Hepatocyte (in vitro differentiated cells): ENCODE measurements at places on chromosomes 7 and 10.

- DNase-seq: no peak
Measured at GRCh38 chr7:140229591-140230515, 53.1 kb upstream of the KDM7A start.

- DNase-seq: no peak
Measured at GRCh38 chr7:151710646-151711434, 166.1 kb downstream of the PRKAG2 start.

DNA sequence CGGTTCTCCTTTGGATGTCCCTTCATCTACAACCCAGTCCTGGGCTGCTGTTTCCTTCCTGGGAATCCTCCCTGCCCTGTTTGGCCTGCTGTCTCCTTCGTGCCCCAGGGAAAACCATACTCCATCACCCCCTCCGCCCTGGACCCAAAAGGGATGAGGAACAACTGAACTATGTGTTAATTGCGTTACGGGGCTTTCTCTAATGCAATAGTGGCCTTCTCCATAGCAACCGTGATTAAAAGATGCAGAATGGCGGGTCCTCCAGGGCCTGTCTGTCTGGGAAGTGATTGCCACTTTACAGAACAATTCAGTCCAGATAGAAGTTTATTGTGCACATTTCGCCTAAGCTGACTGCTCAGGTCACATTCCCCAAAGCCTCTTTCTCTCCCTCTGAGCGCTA is 112.0 kb upstream of the FGFR2 start:
- no peak for DNase-seq

- DNase-seq: no peak
Measured at GRCh38 chr10:71292624-71293445, 26.2 kb upstream of the SLC29A3 start.

GRCh38 chr7:96061844-96062243 is 260.1 kb downstream of the SLC25A13 start:
- peak; percentile 44 for DNase-seq

DNA sequence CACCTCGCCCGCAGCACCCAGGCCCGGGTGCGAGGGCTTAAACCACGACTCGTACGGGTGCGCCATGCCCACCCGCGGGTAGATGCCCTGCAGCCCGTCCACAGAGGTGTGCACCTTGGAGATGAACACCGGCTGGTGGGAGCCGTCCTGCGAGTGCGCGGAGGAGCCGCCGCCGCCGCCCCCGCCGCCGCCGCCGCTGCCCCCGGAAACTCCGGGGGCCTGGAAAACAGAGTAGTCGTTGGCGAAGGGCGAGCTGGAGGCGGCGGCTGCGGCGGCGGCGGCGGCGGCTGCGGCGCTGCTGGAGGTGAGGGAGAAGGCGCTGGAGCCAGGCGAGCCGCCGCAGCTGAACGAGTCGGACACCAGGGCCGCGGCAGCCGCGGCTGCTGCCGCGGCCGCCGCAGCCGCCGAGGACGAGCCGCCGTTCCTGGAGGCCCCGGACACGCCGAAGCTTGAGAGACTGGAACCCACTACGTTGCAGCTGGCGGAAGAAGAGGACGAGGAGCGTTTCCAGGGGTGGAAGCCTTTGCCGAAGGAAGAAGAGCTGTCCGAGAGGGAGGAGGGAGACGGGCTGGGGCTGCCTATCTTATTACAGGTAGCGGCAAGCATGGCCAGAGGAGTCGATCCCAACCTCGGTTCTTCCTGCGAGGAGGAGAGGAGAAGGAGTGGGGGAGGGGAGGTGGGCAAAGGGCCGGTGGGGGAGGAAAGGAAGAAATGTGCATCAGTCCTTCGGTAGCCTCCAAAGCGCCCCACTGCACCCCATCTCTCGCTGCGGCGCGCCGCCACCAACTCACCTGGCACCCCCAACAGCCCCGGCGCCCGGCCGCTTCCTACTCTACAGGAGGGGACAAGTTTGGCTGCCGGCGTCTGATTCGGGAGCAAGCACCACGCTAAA is 1.3 kb downstream of the SP8 start:
- peak; percentile 56 for DNase-seq

GRCh38 chr10:93280699-93281366 is 201.3 kb downstream of the MYOF start:
- no peak for DNase-seq

GRCh38 chr7:67593794-67594193 is 597.2 kb downstream of the TYW1 start:
- DNase-seq: no peak

GRCh38 chr10:128061306-128062300 is 64.6 kb downstream of the MKI67 start:
- no peak for DNase-seq

DNA sequence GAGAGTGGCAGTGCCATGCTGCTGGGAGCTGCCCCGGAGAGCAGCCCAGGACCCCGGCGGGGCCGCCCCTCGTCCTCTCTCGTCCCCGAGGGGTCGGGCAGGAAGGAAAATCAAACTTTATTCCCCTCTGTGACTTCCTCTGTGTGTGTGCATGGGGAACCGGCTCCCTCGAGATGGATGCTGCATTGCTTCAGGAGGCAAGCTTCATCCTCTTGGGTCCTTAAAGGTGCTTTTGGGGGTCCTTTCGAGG is 726 bp downstream of the MCU start:
- no peak for DNase-seq

- DNase-seq: no peak
Measured at GRCh38 chr7:30430276-30430675, 48.3 kb downstream of the NOD1 start.

DNA sequence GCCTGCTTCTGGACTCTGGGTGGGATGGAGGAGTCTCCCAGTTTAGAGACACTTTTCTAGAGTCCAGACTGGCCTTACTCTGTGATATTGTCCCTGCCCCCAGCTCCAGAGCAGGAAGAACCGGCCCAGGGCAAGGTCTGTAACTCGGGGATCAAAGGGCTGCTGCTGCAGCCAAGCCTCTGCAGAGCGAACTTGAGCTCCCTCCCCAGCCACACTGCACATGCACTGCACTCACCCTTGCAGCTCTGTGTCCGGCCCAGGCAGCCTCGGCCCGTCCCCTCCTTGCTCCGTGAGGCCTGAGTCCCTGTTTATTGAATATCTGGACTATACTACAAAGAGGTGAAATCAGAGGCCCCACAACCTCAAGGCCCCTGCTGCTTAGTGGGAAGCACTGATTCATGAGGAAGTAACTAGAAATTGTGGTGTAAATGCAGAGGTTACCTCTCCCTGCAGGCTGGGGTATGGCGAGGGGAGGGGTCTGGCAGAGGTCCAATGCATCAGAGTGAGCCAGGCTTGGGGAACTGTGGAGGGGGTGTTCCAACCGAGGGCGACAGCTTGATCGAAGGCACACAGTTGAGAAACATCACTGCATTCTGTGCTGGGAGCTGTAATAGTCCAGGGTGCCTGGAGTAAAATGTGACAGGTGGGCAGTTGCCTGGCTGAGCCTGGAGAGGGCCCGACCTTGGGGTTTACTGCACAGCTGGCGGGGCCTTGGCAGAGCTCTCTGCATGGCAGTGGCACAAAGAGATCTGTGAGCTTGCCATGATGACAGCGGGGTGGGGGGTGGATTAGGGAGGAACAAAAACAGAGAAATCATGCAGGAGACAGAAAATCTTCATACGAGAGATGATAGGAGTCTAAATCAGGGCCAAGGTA is 49.1 kb downstream of the AOC1 start:
- peak; percentile 41 for DNase-seq

- DNase-seq: peak; percentile 28
Measured at GRCh38 chr7:148461392-148462179, 129.0 kb upstream of the C7orf33 start.

DNA sequence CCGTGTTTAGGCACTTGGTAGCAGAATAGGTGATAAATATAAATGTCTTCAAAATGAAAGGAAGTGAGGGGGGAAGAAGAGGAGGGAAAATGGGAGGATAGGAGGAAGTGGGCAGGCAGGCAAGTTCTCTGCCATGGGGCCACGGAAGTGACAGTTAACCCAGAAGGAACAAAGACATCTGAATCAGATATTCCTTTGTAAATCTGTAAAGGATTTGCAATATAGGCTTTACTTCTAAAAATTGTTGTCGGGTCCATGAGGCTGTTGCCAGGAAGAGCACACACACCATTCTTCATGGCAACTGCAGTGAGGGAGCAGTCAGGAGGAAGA is 23.7 kb upstream of the RASSF4 start:
- DNase-seq: no peak

- DNase-seq: no peak
Measured at GRCh38 chr7:78769481-78770101, 683.9 kb downstream of the MAGI2 start.

DNA sequence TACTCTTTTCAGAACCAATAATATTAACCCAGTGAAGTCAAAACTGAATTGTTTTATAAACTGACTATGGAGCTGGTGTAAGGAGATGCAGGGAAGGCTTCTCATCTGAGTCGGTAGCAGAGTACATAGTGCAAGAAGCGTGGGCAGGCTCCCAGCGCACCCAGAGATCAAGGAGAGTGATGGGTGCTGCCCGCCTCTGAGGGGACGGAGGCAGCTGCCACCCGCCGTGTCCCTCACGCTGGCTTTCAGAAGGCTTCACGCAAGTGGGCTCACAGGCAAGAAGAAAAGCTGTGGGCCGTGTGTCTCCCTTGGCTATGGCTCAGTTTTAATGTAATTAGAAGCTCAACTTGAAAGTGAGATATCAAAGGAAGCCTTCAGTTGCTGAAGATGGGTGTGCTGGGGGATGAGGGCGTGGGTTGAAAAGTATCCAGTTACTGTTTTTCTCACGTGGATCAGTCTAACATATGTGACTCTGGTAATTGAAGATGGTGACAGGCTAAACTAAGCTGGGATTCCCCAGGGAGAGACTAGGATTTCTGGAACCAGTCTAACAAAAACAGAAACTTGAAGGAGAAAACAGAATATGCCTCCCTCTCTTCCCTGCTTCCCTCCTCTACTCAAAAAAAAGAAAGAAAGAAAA is 159.9 kb downstream of the MGMT start:
- DNase-seq: no peak

- DNase-seq: no peak
Measured at GRCh38 chr7:142797391-142798377, 26.9 kb downstream of the PRSS2 start.

GRCh38 chr7:77454802-77455201 is 38.7 kb upstream of the GSAP start:
- no peak for DNase-seq

DNA sequence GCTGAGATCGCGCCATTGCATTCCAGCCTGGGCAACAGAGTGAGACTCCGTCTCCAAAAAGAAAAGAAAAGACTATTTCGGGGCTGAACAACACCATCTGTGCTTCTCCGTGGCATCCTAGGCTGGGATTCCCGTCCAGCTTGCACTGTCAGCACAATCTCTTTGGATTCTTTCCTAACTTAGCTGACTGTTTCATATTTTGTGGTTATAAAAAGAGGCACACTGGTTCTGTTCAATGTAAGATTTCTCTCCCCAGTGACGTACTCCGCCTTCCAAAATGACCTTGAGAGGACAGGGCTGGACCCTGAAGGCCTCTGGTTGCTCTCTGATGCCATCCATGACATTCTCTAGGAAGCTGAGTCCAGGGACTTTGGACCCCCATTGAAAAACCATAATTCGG is 8.8 kb downstream of the ZNHIT1 start:
- DNase-seq: no peak

DNA sequence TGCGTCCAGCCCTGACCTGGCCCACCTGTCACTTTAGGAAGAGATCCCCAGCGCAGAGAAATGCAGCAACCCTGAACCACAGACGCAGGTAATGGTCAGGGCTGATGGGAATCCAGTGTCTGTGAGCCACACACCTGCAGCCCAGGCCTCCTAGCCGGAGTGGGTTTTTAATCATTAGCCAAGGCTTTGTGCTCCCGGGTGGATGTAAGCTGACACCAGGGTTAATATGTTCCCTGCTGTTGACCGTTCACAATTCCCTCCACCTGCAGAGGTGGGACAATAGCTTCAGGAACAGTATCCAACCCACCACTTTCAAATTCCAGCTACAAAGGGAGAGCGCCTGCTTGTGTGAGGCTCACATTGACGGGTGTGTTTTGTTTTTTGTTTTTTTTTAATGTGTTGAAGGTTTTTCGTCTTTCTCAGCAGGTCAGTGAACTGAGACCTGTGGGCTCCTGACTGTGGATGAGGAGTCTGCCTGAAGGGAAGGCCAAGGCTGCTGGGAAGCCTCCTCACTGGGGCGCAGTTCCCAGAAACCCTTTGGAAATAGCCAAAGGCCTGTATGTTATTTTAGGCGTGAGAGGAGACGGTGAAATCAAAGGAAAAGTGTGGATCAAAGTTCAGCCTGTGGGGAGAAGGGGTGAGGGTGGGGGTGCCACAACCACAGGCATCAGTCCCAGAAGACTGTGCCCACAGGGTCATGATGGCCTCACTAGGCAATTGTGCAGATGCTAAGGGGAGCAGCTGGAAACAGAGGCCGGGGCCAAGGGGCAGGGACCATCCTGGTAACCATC is 111.1 kb downstream of the TNS3 start:
- peak; percentile 75 for DNase-seq

DNA sequence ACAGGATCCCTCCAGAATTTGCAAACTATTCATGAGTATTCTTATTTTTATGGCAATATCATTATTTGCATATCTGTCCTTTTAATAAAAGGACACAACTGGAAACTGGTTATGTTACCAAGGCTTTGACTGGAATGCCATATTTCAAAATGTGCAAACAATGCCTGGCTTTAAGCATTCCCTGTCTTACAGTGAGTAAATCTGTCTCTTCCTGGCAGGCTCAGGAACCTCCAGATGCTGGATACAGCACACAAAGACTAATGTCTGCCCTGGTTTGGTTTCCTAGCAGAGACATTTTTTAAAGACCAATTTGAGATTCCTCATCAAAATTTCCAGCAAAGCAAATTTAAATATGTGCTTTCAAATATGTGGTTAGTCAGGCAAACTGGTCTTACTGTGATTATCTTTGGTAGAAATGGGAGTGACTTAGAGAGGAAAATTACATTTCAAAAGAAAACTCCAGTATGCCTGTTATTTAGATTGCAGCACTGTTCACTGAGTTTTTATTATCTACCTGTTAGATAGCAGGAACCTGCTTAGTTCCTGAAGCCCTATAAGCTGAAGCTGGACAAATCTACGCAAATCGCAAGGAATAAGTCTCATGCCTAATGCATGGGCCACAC is 31.3 kb downstream of the RNF216 start:
- no peak for DNase-seq

DNA sequence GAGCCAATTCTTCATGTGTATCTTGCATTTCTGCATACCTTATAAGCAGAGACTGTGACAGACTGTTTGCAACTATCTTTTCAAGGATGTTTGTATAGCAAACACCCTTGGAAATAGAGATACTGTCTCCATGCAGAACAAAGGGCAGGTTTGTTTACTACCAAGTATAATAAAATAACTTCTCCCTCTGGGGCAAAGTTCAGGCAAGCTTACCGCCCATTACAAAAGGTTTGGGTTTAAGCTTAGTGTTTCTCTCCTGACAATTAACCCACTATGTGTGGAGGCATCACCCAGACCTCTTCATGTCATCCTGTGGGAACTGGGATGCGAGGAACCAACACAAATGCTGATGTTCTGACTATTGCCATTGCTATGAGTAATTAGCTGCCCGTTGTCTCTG is 479.1 kb upstream of the ZMIZ1 start:
- DNase-seq: peak; percentile 49

GRCh38 chr10:31395695-31396094 is 76.7 kb downstream of the ZEB1 start:
- DNase-seq: no peak
